ENCODE measurements at places on chromosomes 11 and 22.

DNA sequence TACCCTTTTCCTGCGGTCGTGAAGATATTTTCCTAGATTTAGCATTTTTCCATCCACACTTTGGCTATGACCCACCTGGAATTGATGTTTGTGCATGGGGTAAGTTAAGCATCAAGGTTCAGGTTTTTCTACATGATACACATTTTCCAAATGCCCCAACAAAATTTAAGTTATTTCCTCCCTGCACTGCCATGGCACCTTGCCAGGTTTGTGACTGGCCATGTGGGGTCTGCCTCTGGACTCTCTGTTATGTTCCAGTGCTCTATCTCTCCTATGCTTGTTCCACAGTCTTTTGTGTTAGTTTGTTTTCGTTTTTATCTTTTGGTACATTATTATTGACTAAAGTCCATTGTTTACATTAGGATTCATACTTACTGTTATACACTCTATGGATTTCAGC lies 934.3 kb downstream of the TBC1D22A start:
- no peak for DNase-seq

GRCh38 chr11:27295928-27296327 lies 67.1 kb downstream of the CCDC34 start:
- no peak for DNase-seq

DNA sequence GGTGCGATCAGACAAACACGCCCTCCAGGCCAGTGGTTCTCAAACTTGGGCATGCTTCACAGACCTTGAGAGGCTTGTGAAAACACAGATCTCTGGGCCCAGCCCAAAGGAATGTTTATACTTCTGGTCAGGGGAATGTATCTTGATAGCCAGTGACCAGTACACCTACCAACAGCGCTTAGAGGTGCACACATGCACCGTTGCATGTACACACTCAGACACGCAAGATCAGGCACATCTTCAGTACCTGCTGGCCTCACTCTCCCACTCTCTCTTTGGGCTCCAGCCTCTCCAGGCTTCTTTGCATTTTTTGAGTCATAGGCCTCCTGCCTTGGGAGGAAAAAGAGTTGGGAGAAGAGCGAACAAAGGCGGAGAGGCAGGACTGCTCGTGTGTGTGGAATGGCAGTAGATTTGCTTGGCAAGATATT lies 11.7 kb upstream of the FXYD6 start:
- no peak for DNase-seq

DNA sequence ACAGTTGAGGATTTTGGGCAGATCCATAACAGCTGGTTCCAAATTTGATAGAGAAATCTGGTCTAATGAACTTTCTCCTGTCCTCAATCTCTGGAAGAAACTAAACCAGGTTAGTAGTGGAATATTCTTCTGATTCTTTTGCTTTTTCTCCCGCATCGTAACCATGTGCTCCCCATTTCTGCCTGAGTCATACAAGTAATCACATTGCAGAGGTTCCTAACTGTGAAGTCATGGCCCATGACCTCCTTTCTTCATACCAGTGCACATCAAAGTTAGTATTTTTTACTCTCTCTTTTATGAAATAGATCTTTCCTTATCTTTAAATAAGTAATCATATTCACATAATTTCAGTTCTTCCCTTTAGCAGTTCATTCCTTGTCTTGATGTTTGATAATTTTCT lies 249.0 kb downstream of the DYNC2H1 start:
- no peak for DNase-seq

- DNase-seq, result no peak
Observed at GRCh38 chr11:2525166-2525861, 80.5 kb downstream of the KCNQ1 start.

GRCh38 chr11:113675565-113675964 lies 30.5 kb downstream of the TMPRSS5 start:
- no peak for DNase-seq

DNA sequence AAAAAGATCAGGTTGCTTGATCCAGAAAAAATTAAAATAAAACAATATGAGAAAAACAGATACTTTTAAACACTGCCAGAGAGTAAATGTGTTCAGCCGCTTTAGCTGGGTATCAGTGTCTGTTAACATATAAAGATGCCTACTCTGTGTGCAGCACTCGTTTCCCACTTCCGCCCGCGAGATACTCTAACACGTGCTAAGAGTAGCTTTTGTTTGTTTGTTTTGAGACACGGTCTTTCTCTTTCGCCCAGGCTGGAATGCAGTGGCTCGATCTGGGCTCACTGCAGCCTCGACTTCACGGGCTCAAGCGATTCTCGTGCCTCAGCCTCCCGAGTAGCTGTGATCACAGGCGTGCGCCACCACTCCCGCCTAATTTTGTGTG lies 531 bp upstream of the MEN1 start:
- peak; percentile 54 for DNase-seq

DNA sequence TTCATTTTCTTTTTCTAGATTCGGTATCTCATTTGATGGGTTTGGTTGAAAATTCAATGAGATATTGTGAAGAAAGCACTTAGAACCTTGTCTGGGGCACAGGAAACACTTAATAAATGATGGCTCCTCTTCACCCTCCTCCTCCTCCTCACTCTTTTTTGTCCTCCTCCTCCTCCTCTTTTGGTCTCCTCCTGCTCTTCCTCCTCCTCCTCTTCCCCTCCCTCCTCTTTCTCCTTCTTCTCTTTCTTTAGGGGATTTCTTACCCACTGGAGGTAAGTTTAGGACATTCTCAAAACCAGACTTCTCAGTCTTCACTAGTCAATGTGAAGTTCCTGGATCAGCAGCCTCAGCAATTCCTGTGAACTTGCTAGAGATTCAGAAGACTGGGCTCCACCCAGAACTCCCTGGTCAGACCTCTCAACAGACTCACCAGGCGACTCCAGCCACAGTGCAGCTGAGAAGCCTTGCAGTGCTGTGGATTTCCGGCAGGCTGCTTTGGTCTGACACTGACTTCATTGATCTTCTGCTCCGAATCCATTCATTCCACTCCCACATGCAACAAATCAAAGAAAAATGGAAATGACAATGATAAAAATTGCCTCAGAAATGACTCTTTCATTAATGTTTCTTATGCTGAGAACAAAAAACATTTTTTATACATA lies 368.6 kb upstream of the B3GAT1 start:
- DNase-seq, result no peak

GRCh38 chr11:97229936-97230335 lies 840.1 kb downstream of the JRKL start:
- no peak for DNase-seq

- no peak for DNase-seq
Observed at GRCh38 chr11:9884601-9885000, 220.7 kb downstream of the SWAP70 start.

GRCh38 chr11:11451501-11452005 lies 98.5 kb upstream of the CSNK2A3 start:
- no peak for DNase-seq

DNA sequence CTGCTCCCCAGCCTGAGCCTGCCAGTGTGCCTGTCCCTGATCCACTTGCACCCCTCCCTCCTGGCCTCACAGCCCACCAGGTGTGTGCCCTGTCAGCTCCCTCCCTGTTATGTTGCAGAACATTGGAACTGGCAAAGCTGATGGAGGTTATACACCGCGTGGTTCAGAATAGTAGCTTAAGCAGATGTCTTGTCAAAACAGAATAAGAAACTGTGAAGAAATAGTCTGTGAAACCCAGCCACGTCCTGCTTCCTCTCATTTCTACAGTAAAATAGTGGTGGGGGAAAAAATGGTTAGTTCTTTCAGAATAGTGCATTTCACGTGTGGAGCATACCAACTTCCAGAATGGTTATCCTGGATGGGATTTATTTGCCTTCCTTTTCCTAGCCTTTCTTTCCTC lies 161.2 kb upstream of the NAV2 start:
- no peak for DNase-seq

DNA sequence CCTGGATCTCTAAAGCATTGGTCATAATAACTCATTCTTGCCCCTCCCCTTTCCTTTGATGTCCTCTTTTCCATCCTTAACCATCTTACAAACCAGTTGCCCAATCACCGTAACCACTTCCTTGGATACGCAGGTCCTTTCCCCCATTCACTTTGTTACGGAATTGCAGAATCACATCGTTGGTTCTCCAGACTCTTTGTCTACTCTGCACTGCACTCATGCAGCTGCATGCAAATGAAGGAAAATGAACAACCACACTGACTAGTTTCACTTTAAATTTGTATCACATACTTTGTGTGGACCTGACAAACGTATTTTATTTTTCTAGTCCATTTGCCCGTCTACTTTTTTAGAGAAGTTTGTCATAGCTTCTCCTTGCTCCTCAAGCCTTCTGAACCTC lies 69.9 kb downstream of the SLC5A12 start:
- DNase-seq, result no peak

DNA sequence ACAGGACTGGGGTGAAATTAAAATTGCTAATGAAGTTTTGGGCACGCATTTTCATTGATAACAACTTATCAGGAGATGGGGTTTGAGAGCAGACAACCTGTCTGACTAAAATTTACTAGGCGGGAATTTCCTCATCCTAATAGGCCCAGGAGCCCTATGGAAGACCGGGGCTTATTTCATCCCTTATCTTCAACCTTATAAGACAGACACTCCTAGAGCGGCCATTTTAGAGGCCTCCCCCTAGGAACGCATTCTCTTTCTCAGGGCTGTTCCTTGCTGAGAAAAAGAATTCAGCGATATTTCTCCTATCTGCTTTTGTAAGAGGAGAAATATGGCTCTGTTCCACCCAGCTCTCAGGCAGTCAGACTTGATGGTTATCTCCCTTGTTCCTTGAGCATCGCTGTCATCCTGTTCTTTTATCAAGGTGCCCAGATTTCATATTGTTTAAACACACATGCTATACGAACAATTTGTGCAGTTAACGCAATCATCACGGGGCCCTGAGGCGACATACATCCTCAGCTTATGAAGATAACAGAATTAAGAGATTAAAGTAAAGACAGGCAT lies 39.3 kb upstream of the ZC3H12C start:
- DNase-seq, result no peak

DNA sequence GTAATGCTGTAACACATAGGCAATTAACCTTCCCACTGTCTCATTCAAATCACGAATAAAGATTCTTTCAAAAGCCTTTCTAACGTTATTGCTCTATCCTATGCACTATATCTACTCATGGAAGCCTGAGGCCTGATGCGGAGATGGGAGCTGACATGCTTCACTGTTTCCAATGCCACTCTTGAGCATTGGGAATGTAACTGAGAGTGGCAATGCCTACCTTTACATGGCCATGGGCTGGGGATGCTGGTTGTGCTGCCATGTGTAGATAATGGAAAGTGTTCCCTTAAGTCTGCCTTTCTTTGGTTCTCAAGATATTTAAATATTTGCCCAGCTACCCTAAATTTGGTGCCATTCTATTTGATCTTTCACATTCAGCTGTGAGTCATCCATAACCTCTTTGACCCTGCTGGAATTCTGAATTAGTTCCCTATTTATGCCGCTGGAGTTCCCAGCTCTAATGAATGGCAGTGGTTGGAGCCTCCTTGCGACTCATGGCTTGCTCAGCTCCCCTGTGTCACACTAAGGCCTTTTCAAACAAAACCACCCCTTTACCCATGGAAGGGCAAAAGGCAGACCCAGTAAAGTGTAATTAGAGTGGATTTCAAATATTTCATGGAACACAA lies 21.4 kb upstream of the DKK3 start:
- no peak for DNase-seq

DNA sequence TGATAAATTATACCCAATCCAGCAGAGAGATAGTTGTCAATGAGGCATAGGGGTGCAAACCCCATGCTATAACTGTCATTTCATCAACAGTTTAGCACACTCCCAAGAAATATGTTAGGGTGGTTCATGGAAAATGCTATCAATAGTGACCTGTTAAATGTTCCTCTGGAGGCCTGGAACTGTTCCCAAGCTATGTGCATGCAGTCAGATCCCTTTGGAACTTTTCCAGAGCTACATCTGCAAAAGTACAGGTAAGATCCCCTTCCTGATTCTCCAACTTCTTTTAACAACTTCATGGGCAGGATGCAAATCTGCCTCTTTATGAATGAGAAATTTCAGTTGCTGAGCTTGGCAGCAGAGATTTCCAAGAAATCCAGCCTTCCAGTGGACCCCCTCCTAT lies 27.2 kb downstream of the ABTB2 start:
- no peak for DNase-seq

GRCh38 chr22:37185646-37186227 lies 2.3 kb downstream of the C1QTNF6 start:
- no peak for DNase-seq

DNA sequence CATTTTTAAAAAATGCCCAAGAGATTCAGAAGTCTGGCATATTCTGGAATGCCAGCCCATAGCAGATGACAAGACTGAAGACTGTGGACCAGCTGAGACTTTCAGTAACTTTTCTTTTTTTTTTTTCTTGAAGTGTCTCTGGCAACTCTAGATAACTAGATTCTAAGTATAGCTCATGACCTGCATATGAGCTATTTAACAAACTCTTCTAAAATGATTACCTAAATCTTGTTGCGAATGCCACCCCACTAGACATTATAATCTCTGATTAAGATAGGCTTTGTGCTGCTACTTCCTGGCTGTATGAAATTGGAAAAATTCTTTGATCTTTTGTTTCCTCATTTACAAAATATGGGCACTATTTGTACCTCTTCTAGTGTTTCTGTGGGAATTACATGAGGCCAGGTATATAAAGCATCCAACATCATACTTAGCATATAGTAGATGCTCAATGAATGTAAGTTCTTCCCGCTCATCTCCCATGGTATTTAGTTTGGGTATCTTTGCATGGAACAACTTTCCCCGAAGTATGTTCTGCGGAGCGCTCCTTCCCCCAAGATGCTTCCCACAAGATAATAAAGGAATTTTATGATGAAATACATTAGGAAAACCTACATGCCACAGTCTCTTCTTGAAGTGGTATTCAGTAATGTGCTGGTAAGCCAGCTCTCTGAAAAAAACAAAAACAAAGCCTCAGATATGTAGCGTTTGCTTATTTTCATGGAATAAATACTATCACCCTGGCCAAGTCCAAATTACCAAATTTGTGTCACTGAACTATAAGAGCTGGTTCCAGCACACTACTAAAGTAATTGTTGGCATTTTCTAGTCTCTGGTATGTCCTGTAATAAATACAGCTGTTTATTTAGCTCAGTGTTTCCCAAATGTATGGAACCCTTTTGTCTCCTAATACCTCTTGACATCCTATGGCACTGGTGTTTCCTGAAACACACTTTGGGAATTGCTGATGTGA lies 86.8 kb upstream of the TIMP3 start:
- no peak for DNase-seq

- DNase-seq, result no peak
Observed at GRCh38 chr11:45272701-45273100, 13.4 kb downstream of the SYT13 start.

DNA sequence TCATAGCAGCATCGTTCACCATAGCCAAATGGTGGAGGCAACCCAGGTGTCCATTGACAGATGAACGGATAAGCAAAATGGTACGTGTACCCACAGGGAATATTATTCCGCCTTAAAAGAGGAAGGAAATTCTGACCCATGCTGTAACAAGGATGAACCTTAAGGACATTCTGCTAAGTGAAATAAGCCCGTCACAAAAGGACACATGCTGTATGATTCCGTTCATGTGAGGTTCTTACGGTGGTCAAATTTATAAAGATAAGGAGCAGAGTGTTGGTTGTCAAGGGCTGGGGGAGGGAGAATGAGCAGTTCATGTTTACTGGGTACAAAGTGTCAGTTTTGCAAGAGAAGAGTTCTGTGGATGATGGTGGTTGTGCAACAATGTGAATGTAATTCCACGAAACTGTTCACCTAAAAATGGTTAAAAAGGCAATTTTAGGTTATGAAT lies 26.3 kb downstream of the APOL1 start:
- no peak for DNase-seq
